ENCODE measurements at places on chromosomes 4 and X.

DNA sequence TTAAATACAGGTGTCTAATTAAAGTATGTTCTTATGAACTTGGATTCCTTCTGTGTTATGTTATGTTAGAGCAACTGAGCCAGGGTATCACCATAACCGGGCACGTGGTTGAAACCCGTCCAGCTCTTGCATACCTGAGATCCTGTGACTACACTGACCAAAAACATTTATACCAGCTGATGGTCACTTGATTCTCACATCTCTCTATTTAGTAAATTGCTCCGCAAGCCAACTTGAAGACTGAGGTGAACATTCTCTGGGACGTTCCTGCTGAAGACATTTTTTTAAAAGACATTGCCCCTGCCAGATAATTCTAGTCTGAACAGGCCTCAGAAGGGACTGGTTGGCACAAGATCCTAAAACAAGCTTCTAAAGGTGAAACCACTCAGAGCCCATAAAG, 550.0 kb upstream of the DIPK2B start:
- DNase-seq, result no peak

GRCh38 chrX:20434986-20435385, 168.3 kb upstream of the RPS6KA3 start:
- no peak for DNase-seq

GRCh38 chr4:158010361-158010760, 162.5 kb downstream of the GASK1B start:
- no peak for DNase-seq

DNA sequence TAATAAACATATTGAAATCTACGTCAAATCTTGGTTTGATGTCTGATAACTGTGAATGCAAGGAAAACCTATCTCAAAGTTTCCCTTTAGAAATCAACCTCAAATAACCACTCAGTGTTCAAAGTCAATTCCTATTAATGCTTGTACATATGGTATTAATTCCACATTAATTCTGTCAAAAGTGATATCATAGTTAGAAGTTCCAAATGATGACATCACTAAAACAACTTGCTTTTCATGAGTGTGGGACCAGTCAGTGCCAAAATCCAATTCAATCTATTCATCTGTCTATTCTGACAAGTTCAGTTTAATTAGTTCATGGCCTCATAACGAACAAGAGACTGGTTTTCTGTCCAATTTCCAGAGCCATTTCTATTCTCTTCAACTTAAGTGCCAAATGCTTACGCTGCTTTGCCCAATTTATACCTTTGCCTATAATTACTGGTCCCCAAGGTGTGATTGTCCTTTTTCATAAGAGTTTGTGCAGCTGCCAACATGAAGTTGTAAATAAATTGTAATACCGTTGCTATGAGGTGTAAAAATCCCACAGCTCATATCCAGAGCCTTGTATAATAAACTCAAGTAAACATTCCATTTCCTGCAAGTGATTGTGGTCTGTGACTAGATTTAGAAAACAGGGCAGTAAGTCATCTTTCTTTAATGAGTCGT, 476.2 kb downstream of the RAB28 start:
- DNase-seq, result no peak

- DNase-seq, result peak; percentile 15
These were observed at the start of gene TCEAL8 for GRCh38 chrX:103254921-103255493. TSS of gene TCEAL8 (minus strand) at chrX:103255155. CDS start at chrX:103253979, 1,176 bp downstream.

DNA sequence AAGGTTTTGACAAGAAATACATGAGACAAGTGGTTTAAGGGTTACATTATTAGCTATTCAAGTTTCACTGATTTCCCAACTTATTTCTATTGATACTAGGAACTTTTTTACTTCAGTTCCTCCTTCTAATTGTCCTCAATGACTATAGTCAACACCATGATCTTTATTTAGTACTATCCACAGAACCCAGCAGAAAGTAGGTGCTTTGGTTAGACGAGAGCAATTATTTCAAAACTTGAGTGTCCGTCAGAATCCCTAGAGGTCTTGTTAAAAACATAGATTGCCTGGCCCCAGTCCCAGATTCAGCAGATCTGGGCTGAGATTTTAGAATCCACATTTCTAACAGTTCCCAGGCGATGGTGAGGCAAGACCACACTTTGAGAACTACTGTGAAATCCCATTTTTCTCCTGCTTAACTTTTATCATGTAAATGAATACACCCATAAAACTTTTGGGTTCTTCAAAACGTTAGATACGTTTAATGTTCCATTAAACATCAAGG, 17.9 kb downstream of the EXOC1 start:
- no peak for DNase-seq

- peak; percentile 6 for DNase-seq
These were observed 18.7 kb upstream of the CXCL13 start for GRCh38 chr4:77586951-77587383.

- DNase-seq, result no peak
These were observed 28.2 kb upstream of the TCEAL4 start for GRCh38 chrX:103556963-103557612.

DNA sequence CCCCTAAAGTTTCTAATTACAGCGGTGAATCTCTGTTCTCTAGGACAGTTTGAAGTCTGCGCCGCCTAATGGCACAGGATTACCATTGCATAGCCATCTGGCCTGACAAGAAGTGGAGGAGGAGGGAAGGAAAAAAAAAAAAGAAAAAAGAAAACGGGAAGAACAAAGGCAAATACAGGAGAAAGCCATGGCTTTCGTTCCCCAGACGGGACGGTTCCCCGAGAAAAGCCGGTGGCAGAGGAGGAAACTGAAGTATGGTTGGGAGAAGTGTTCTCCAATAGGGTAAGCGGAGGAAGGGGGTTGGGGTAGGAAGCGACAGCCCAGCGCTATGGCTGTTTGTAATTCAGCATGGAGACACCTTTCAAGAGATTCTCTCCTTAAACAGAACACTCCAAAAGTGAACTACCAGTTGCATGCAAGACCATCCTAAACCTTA, 80.8 kb downstream of the HMGN5 start:
- DNase-seq, result no peak

- DNase-seq, result no peak
These were observed 8.0 kb downstream of the ARMCX4 start for GRCh38 chrX:101493225-101493624.

DNA sequence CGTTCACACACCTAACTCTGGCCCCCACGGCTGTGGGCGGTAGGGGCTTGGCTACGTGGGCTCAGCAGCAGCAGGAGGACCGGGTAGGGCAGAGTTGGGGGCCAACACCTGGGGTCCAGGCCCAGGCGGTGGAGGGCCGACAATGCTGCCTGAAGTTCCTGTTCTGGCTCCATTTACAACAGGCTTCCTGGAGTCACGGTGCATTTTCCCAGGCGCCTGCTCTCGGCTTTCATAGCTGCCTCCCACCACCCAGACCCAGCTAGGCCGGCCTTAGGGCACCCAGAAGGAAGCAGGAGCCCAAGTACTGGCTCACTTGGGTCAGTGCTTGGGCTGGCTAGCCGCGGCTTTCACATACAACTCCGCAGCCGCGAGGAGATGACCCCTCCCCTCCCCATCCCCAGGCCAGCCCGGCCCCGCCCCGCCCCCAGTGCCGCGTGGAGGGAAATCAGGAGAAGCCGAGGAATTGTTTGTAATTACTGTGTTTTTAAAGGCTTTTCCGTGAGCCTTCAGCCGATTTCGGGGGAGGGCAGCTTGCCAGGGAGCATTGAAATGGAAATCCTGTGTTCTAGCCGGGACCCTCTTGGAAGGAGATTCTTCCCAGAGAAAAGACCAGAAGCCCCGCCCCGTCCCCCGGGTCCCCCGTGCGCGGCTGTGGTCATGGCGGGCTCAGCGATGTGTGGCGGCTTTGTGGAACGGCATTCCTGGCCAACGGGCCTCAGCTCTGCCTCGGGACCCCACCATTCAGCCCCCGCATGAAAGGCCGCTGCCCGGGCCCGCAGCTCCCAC, 28.5 kb downstream of the PJA1 start:
- no peak for DNase-seq

DNA sequence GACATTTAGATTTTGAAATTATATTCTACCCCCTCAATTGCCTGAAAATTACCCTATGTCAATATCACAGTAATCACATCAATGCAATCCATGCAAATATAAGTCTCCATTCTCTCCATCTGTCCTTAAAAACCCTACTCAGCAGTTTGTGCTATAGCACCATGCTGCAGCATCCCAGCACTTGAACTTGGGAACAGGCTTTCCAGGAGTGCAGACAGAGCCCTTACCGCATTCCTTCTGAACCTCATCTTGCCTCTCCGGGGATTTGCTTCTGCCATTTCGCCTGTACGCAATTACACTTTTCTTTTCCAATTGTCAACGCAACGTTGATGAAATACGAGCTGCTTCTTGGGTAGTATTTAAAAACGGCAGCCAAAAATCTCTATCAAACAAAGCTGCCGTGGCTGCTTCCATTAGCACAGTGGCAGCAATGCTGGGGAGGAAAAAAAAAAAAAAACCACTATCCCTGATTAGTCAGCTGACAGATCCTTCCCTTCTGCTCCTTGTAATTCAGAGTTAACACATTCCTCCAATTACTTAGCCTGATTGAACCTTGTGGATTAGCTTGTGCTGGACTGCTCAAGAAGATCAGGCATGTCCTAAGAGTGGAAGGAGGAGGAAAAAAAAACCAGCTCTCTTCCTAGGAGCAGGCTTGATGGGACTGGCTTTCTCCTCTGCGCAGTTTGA, 65.6 kb downstream of the MCF2 start:
- no peak for DNase-seq

- DNase-seq, result no peak
These were observed 31.3 kb upstream of the TFDP3 start for GRCh38 chrX:133249266-133250058.

DNA sequence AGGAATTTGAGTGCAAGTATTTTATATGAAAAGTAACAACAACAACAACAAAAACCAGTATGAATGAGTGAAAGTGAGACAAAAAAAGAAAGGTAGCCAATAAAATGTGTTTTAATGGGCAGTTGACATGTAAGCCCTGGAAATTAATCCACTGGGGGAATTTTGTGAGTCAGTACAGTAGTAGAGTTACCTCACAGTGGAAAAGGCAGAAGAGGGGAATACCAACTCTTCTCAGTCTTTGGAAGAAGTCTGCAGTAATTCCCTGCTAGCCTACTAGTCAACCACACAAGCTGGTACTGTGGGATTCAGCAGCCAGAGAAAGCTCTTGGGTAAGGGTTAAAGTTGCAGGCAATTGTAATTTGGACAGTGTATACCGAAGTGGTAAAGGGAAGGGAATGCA, 76.3 kb upstream of the IL15 start:
- DNase-seq, result no peak

- DNase-seq, result no peak
These were observed 452.9 kb downstream of the SPRY1 start for GRCh38 chr4:123849495-123849894.

GRCh38 chr4:40283968-40284367, 51.2 kb upstream of the CHRNA9 start:
- DNase-seq, result peak; percentile 59

DNA sequence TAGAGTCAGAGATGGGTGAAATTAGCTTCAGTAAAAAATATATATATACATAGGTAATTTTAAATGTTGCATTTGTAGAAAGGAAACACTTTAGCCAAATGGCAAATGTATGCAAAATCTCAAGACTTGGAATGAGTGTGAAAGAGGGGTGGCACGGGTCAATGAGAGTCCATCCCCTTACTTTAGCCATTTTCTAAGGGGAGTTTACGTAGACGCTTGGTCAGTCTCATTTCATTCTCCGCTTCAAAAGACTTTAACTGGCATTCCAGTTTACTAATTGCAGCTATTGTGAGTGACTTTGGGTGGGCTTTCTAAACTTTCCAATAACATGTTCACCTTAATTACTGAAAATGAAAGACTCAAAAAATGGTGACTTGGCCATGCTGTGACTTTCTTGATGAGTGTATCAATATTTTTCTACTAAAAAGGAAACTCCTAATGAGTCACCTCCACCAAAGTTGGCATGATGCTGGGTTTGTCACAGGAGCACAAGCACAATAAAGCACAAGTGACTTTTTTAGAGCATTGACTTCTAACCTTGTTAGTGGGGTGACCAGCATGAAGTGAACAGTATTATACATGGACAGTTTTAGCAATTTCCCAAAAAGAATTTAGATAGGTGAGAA, 356.0 kb upstream of the RASGEF1B start:
- no peak for DNase-seq

DNA sequence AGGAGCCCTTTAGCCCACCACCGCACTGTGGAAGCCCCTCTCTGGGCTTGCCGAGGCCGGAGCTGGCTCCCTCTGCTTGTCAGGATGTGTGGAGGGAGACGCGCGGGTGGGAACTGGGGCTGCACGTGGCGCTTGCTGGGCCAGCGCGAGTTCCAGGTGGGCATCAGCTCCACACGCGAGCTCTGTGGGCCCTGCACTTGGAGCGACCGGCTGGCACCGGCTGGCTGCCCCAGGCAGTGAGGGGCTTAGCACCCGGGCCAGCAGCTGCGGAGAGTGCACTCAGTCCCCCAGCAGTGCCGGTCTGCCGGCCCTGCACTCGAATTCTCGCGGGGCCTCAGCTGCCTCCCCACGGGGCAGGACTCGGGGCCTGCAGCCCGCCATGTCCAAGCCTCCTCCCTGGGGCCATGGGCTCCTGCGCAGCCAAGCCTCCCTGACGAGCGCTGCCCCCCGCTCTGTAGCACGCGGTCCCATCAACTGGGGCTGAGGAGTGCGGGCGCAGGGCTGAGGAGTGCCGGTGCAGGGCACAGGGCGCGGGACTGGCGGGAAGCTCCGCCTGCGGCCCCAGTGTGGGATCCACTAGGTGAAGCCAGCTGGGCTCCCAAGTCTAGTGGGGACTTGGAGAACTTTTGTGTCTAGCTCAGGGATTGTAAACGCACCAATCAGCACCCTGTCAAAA, 93.6 kb downstream of the DTHD1 start:
- no peak for DNase-seq

DNA sequence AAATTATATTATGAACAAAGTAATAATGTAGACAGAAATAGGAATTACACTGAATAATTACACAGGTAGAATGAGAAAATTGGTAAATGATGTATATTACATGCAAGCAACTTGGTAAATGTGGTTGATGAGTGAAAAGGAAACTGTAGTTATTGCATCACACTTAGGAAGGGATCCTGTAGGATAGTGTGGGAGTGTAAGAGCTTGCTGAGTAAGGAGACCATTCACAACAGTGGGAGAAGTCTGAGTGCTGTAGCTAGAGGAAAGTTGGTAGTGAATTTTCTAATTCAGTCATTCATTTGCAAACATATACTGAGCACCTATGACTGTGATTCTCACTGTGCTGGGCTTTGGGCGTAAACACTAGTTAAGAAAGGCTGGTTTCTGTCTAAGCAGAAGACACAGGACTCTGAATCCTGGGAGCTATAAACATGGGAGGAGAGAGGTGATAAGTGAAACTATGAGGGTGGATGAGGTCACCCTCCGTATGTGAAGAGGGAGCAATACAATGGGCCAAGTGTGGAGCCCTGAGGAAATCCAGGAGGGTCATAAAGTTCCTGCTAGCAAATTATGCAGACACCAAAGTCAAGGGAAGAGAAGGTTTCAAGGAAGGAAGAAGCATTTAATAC, 14.2 kb upstream of the CPE start:
- no peak for DNase-seq

- DNase-seq, result no peak
These were observed 203.7 kb upstream of the SLITRK2 start for GRCh38 chrX:145613894-145614293.

- DNase-seq, result no peak
These were observed 17.7 kb upstream of the CPE start for GRCh38 chr4:165360985-165361670.

GRCh38 chr4:177427192-177427591, 15.0 kb downstream of the AGA start:
- DNase-seq, result no peak

- no peak for DNase-seq
These were observed 477 bp downstream of the FGF5 start for GRCh38 chr4:80266902-80267380.
